ENCODE measurements at places on chromosomes 13 and 19. TPM values are rescaled to one million over a fixed set of nuclear protein-coding genes. Genes with fewer than 3 reads are reported as not detected.

Gene PRR20D
- not detected for total RNA-seq

Gene PRODH2
- total RNA-seq = not detected

Gene TEAD2
- total RNA-seq = not detected

GRCh38 chr19:45528149-45528743 is 21.0 kb downstream of the VASP start:
- peaks cover 12% of the 10 kb centered on the region for H3K4me1 ChIP-seq
- no peaks in the 10 kb centered on the region for H3K27me3 ChIP-seq
- no peak overlapping the region for H3K4me3 ChIP-seq
- no peak for DNase-seq

DNA sequence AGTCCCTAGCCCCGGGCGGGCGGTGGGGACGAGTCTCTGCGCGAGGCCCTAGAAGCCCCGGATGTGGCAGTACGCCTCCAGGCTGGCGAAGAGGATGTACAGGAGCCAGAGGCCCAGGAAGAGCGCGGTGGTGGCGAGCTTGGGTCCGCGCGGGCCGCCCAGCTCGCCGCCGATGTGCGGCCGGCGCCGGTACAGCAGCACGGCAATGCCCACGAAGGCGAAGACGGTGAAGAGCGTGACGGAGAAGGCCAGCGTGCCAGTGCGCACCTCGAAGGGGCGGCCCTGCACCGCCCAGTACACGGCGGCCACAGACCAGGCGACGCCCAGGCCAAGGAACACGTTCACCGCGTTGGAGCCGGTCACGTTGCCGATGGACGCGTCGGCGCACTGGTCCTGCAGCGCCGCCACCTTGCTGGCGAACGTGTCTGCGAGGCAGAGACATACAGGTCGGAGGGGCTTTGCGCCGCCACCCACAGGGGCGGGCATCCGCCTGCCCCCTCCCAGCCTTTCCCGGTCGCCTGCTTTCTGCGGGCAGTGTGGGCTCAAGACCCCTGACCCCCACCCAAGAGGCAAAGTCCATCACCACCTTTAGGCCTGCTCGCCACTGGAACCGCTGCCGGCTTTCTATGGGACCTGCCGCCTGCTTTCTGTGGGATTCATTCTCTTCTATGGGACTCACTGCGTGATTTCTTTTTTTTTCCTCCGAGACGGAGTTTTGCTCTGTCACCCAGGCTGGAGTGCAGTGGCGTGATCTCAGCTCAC is 10.9 kb upstream of the MEIS3 start:
- H3K4me3 ChIP-seq = peak overlapping the region; percentile 39
- peak; percentile 17 for DNase-seq
- peaks cover 20% of the 10 kb centered on the region for H3K27me3 ChIP-seq
- peak overlapping the region; percentile 71 for H3K27ac ChIP-seq
- peaks cover 25% of the 10 kb centered on the region for H3K4me1 ChIP-seq

- no peak overlapping the region for H3K4me3 ChIP-seq
- no peak overlapping the region for H3K27ac ChIP-seq
- no peaks in the 10 kb centered on the region for H3K36me3 ChIP-seq
- H3K4me1 ChIP-seq = no peaks in the 10 kb centered on the region
- H3K27me3 ChIP-seq = no peaks in the 10 kb centered on the region
Measured at GRCh38 chr13:37918116-37918714, 48.6 kb upstream of the TRPC4 start.

GRCh38 chr13:30572859-30573275 is 44.9 kb upstream of the USPL1 start:
- H3K36me3 ChIP-seq = no peaks in the 10 kb centered on the region
- H3K27me3 ChIP-seq = peaks cover 9% of the 10 kb centered on the region
- peaks cover 44% of the 10 kb centered on the region for H3K4me1 ChIP-seq
- no peak overlapping the region for H3K27ac ChIP-seq
- no peak for DNase-seq

DNA sequence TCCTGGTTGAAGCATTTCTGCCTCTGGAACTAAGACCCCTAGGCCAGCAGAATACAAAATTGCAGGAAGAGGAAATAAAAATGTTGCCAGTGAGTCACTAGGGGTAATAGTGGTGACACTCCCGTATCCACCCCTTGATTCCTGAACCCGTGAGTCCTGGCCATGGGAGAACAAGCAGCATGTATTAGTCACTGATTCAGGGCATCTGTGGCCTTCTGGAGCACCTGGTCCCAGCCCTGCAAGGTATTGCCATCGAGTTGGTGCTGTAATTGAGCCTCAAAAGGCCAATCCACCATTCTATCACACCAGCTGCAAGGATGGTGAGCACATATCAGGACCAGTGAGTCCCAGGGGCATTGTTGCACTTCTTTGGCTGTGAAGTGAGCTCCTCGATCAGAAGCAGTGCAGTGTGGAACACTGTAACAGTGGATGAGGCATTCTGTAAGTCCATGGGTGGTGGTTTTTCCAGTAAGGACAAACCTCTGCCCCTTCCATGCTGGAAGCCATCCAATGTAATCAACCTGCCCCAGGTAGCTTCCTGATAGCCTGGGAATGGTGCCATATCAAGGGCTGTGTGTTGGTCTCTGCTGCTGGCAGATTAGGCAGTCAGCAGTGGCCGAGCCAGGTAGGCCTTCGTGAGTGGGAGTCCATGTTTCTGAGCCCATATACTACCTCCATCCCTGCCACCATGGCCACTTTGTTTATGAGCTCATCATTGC is 39.6 kb downstream of the C1QTNF9 start:
- H3K36me3 ChIP-seq = no peaks in the 10 kb centered on the region
- peaks cover 9% of the 10 kb centered on the region for H3K27me3 ChIP-seq
- no peak overlapping the region for H3K4me3 ChIP-seq
- DNase-seq = no peak
- H3K4me1 ChIP-seq = no peaks in the 10 kb centered on the region

DNA sequence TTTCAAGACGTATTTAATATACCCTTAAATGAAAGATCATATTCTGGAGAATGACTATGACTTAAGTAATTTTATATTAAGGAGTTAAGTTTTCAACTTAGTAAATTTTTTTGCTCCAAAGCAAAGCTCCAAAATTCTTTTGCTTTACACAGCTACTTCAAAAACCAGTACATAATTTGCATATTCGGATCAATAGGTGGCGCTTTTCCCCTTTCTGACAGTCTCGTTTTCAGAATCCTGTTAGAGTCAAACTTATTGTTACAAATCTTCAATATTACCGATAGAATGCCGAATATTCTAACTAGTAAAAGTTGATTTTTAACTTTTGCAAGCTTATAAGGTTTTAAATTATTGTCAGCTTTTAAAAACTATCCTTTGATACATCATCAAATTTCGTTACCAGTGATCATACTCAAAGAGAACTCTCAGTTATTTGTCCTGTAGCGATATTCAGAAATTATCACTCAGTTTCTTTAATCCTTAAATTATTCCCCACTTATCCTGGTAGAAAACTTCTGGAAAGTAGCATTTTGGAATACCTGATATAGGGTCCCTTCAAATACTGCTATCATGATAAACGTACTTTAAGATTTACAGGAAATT is 852.7 kb upstream of the KLHL1 start:
- H3K4me3 ChIP-seq = no peak overlapping the region
- H3K27ac ChIP-seq = no peak overlapping the region
- no peaks in the 10 kb centered on the region for H3K36me3 ChIP-seq
- H3K4me1 ChIP-seq = no peaks in the 10 kb centered on the region
- no peaks in the 10 kb centered on the region for H3K27me3 ChIP-seq
- DNase-seq = no peak

Data from activated T-helper 1 cell treated with anti-CD3 and anti-CD28 coated beads, Interleukin-12 subunit alpha, Interleukin-12 subunit beta, Interleukin-2, Interleukin-4 antibody, amounts not matched to agents 30 ng/mL and 10 ng/mL and 1 ng/mL, durations not matched to agents 14 hours and 24 hours and 36 hours (primary cell).